ENCODE measurements at places on chromosomes 6 and 20. TPM values are rescaled to one million over a fixed set of nuclear protein-coding genes. Genes with fewer than 3 reads are reported as not detected.

The NUP43 gene
- total RNA-seq = 44.4 TPM

The TMC2 gene
- 0.11 TPM for total RNA-seq

GRCh38 chr20:50983321-50983720, 24.7 kb downstream of the MOCS3 start:
- no peak for DNase-seq

The TTK gene
- total RNA-seq = 1.9 TPM

The MCCD1 gene
- not detected for total RNA-seq

DNA sequence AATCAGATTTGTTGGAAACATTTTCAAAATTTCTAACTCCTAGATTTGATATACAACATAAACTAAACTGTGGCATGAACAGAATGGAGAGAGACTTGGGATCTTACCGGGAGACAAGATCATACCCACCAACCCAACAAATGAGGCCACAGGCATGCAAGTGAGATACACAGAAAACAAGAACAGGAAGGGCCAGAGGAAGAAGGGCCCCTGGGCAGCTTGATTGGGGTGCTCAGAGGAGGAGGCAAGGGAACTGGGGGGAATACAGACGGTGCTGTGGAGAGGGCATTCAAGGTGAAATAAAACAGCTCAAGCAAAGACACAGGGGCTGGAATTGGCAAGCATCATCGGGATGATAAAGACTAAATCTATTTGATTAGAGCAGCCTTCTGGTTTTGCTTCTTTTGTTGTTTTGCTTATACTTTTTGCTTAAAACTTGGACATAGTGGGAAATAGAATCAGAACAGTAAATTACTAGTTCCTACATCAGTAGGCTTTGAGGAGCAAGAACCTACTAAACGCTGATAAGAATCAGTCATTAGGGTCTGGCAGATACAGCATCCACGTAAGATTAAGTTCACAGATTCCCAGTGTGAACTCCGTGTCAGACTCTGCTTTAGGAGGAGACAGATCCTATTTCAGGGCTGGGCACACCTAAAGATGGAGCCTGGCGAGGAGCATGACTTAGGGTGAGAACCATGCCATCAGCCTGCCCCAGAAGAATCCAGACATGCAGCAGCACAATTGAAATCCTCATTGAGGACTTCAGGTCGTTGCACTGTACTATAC, 3.5 kb upstream of the RAMACL start:
- no peak for DNase-seq

The MUC22 gene
- total RNA-seq = not detected

The LTA gene
- not detected for total RNA-seq

- no peak for DNase-seq
These were observed 519.4 kb upstream of the JAG1 start for GRCh38 chr20:11193241-11193640.

The ARG1 gene
- total RNA-seq = not detected

The PPP1R3G gene
- total RNA-seq = 0.98 TPM

GRCh38 chr6:12371641-12372146, 81.5 kb downstream of the EDN1 start:
- no peak for DNase-seq

The PSORS1C2 gene
- total RNA-seq = not detected

DNA sequence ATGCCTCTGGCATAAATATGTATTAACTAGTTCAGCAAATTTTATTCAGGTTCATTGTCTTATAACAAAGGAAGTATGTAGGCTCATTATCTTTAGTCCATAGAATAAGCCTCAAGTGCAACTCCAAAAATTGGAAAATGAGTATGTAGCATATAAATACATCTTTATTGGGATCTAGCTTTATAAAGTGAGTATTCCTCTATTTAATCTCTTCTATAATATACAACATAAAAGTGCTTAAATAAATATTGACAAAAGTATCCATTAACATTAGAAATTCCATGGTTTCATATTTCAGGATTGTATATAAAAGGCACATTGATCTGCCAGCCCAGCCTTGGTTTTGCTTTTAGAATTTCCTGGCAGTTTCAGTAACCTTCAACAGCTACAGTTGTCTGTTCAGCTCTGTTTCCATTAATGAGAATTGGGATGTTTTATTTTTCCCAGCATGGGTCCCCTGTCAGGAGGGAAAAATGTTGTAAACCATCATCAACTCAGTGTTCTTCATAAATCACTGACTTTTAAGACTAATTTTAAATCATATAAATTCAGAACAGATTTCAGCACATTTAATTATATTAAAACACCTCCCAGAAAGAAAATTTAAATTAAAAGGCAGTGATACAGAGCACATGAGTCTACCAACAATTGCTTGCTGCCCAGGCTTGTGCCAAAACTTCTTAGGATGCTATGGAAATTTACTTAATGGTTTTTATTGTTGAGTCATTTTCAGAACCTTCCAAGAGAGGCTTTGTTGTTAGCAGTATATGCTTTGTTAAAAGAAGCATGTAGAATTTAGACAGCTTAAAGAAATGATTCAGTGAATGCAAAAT, 119.7 kb downstream of the ADGRG6 start:
- DNase-seq = no peak

- no peak for DNase-seq
These were observed 208.2 kb downstream of the THBS2 start for GRCh38 chr6:169045486-169045885.

The LRRN4 gene
- total RNA-seq = not detected

The RIPPLY2 gene
- total RNA-seq = not detected

GRCh38 chr6:16296061-16296670, 57.8 kb downstream of the GMPR start:
- no peak for DNase-seq

- no peak for DNase-seq
These were observed 162.4 kb upstream of the BTBD3 start for GRCh38 chr20:11755071-11755841.

The BPIFA1 gene
- total RNA-seq = not detected

The STX11 gene
- total RNA-seq = 37.5 TPM

The PDCD2 gene
- total RNA-seq = 105 TPM

DNA sequence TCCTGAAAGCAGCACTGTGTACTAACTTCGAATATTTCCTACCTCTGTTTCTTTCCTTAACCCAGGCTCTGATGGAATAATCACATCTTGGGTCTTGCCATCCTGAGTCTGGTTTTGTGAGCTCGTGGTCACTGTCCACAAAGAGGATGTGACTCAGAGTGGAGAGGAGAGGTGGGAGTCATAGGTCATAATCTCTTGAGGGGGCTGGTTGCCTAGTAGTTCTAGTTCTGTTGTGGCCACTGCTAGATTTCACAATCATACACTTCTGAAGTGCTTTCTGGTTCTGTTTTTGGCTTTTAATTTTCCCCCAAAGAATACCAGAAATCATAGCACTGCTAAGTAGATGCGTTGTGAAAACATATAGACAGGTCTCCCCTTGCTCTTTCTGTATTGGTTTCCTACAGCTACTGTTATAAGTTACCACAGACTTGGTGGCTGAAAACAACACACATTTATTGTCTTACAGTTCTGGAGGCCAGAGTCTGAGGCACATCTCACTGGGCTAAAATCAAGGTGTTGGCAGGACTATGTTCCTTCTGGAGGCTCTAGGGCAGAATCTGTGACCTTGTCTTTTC, 102.8 kb downstream of the NRSN1 start:
- no peak for DNase-seq

- no peak for DNase-seq
These were observed 204.7 kb downstream of the ANKRD60 start for GRCh38 chr20:58023781-58024180.

The MLN gene
- not detected for total RNA-seq

DNA sequence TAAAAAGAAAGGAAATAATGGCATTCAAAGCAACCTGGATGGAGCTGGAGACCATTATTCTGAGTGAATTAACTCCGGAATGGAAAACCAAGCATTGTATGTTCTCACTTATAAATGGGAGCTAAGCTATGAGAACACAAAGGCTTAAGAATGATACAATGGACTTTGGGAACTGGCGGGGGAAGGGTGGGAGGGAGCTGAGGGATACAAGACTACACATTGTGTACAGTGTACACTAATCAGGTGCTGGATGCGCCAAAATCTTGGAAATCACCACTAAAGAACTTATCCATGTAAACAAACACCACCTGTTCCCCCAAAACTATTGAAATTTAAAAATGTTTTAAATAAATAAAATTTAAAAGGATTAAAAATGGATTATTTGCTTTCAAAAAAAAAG, 4.1 kb upstream of the HLA-E start:
- no peak for DNase-seq

- DNase-seq = no peak
These were observed 852 bp upstream of the TFEB start for GRCh38 chr6:41736186-41736733.

DNA sequence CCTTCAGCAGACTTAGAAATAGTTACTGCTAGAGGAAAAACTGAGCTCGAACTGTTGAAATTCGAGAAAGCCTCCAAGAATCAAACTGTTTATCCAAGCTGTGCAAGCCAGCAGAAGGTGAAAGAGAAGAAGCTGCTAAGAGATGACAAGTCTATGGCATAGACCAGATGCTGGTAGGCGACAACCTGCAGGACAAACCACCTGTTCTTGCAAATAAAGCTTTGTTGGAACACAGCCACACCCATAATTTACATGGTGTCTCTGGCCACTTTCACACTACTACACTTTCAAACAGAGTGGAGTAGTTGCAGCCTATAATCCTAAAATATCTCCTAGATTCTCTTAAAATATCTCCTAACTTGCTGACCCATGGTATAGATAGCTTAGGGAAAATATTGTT, 33.3 kb downstream of the TNFRSF21 start:
- DNase-seq = no peak

DNA sequence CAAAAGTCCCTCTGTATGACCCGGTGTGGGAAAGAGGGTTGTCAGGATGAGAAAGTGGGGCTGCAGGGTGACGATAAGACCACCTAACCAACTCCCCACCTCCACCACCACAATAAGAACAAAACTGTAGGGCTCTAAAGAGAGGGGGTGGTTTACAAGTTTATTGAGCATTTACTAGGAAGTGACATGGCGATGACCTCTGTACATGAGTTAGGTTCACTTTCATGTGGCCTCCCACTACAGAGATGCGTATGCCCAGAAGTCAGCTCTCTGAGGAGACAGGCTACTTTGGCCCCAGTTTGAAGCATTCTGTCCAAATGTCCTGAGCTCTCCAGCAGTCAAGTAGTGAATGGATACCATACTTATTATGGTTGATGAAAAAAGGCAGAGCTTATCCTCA, 28.7 kb upstream of the PI16 start:
- DNase-seq = no peak

DNA sequence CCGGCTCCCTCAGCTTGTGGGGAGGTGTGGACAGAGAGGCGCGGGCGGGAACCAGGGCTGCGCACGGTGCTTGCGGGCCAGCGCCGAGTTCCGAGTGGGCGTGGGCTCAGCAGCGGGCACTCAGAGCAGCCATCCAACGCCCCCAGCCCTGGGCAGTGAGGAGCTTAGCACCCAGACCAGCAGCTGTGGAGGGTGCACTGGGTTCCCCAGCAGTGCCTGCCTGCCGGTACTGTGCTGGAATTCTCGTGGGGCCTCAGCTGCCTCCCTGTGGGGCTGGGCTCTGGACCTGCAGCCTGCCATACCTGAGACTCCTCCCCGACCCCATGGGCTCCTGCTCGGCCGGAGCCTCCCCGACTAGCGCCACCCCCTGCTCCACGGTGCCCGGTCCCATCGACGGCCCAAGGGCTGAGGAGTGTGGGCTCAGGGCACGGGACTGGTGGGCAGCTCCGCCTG, 92.7 kb downstream of the MANEA start:
- DNase-seq = no peak

The RBPJL gene
- total RNA-seq = not detected

The SULF2 gene
- 54.0 TPM for total RNA-seq

GRCh38 chr6:141464490-141464889, 668.2 kb upstream of the GJE1 start:
- no peak for DNase-seq

DNA sequence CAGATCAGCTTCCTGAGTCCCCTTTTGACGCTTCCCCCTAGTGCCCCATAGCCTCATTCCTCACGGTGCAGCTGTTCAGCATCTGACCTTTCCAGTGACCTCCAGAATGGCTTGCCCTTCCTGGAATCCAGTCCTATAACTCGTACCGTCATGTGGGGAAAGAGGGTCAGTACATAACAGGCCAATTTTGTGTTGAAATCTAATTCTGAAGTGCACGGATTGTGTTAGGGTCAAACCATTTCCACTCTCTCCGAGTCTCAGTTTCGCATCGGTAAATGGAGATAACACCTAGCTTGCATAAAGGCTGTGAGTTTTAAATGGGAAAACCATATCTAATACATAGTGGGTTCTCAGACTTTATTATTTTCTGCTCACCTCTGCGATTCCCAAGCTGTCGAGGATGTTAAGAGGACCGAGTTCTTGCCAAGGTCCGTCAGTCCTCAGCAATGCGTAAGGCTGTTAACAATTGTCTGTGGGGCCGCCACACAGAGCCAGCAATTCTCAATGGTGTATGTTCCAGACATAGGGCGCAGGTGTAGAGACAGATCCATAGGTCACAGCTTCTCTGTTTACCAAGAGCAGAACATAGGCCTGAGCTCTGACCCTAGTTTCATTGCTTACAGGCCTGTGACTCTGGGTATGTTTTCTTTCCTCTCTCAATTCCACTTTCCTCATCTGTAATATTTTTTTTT, 45.5 kb upstream of the CCR6 start:
- no peak for DNase-seq

The TP53TG5 gene
- not detected for total RNA-seq

DNA sequence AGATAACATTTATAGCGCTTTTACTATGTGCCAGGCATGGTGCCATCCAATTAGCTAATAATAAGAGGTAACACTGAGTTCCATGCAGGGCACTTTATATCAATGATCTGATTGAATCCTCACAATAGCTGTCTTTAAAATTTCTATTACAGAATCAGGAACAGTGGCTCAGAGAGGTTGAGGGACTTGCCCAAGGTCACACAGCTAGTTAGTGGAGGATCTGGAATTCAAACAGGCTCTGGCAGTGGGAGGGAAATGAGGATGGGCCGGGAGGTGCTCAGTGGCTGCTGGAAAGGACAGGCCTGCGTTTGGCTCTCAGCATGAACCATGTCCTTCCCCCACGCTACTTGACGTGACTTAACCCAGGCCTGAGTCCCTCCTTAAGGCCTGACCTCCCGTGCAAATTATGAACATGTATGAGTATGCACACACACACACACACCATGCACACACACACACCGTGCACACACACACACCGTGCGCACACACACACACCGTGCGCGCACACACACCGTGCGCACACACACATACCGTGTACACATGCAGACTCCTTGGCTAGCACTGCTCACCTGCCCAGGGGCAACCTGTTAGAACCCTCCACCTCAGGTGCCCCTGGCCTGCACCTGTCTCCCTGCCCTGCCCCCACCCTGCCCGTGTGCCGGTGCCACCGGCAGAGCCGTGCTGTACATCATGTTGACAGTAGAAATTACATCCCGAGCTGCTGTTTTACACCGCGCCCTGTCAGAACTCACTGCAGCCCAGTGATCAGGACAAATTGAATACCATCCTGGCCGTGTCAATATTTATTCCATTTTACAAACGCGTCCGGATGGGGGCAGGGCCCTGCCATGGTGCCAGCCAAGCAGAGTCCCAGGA, 43.7 kb downstream of the CDH22 start:
- no peak for DNase-seq
